ENCODE measurements at places on chromosomes 13 and 19. TPM values are rescaled to one million over a fixed set of nuclear protein-coding genes. Genes with fewer than 3 reads are reported as not detected.

Gene FAM174C
- 183 TPM for total RNA-seq

Gene ANO8
- 2.2 TPM for total RNA-seq

Gene TEX29
- total RNA-seq, result not detected

GRCh38 chr13:107299717-107300116, 731.8 kb upstream of the ARGLU1 start:
- DNase-seq, result no peak

DNA sequence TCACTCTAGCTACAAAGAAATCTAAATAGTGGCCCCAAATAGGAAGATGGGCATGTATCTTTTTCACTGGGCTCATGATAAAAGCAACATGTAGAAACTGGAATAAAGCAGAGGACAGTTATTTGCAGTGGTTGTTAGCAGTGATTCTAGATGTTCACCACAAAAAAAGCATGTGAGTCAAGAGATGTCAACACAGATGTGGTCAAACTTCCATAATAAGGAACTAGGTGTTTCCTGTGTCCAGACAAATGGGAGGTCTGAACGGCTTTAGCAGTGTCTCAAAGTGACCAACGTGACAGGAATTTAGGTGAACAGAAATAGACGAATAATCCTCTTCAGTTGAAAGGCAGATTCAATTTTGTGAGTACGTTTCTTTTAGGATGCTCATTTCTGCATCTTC, 162.7 kb downstream of the TBC1D4 start:
- DNase-seq, result peak; percentile 8

DNA sequence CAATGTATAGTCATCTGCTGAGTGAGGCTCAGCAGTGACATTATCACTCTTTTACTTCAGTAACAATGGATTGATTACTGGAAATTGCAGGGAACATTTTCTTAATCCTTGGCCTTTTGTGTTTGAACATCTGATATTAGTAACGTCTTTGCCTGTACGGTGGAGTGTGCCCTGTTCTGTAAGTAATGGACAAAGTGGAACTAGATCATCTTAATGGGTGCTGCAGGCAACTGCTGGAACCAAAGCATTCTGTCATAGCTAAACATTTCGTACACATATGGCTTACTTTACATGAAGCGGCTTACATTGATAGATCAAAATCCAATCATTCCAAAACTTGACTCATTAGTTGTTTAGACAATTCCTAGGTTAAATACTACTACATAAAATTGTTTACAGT, 114.1 kb downstream of the MYO16 start:
- DNase-seq, result no peak

DNA sequence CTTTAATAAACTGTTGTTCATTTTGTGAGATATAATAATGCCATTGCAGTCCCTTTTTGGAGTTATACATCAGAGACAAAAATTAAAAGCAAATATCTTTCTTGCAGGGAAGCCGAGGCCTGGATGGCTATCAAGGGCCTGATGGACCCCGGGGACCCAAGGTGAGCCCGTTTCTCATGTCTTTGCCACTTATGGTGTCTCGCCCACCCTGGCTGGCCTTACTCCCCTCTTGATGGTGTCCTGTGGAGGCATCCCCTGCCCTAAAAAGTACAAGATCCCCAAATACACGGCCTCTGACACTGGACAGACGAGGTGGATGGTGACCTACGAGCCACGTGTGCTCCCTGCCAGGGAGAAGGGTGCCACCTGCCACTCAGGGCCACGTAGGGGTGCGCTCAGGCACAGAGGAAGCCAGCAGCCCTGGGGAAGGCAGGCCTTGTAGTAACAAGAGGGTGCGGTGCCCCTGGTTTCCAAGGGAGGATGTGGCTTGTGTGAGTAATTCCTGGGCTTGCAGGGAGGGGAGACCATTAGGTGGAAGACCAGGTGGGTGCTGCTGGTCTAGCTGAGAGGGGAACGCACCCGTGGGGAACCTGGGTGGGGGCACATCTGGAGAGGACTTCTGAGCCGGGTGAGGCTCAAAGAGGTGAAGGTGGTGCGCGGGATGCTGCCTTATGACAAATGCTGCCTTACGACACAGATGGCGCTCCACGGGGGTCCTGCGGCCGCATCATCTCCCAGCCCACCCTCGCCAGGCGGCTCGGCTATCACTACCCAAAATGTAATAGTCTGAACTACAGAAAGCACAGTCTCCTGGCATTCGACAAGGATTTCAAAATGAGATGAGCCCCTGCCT, 115.6 kb downstream of the RAB20 start:
- no peak for DNase-seq

- DNase-seq, result no peak
Observed at GRCh38 chr13:114011226-114011625, 37.4 kb upstream of the C13orf46 start.

DNA sequence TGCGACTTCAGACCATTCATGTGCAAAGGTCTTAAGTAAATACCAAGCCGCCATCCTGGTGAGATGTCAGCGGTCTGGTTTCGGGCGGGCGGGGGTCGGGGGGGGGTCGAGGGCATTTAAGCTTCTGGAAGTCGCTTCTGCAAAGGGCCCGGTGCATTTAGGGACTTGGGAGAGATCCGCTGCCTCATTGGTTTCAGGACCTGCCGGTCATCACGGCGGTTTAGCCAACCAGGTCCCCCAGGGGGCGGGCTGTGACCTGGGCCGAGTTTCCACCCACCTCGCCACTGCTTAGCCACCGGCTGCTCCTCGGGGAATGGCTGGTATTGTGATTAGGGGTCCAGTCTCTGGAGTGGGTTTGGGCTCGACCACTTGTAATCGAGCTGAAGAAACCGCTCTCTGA, 7.8 kb downstream of the ANKLE1 start:
- DNase-seq, result peak; percentile 50

GRCh38 chr13:79482281-79482970, 1.5 kb downstream of the NDFIP2 start:
- DNase-seq, result peak; percentile 38

DNA sequence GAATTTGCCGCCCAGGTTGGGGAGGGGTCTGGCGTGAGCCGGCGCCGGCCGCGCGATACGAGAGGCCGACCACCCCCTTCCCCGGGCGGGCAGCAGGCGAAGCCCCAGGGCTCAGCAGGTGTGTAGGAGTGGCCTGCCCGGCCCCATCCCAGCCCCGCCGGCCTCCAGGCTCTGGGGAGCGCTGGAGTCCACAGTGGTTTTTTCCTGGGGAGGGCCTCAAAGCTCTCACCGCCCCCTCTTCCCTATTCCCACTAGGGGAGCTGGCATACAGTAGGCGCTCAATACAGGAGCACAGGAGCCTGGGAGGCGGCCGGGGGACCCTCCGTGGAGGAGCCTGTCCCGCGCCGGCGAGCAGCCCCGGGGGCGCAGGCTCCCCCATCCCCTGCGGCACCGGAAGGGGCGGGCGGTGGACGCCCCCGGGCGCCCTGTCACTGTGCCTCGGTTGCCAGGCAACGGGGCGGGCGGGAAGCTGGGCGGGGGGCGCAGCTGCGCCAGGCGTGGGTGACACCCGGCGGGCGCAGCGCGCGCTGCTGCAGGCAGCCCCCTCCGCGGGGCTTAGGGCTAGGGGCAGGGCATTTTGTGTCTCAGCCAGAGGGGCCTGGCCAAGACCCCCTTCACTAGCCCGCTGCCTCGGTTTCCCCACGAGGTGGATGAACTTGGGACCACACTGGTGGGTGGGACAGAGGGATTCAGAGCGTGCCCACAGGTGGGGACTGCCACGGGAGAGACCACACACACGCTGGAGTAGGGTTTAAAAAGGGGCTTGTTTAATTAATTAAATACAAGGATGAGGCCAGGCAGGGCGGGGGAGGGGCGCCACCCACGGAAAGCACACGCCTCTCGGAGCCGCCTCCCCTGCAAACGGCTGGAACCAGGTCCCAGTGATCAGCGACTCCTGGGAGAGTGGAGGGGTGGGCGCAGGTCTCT, 3.6 kb upstream of the REXO1 start:
- DNase-seq, result no peak

DNA sequence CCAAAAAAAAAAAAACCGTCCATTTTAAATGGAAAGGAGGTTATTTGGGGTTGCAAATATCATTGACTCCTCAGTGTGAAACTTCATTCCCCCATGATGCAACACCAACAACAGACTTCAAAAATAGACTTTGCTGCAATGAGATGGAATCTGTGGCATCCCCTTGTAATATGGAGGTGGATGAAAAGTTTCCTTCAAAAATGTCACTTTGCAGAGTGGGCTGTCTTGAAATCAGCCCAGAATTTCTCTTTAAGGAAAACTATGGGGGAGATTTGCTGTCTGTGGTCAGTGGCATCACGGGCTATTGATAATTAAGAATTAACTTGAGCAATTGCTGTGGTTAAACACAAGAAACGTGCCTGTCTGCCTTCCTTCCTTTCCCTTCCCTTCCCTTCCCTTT, 1.5 kb downstream of the GPR18 start:
- no peak for DNase-seq

Measured in HT-29 (cell line).